ENCODE measurements at places on chromosomes 12 and 14. TPM values are rescaled to one million over a fixed set of nuclear protein-coding genes. Genes with fewer than 3 reads are reported as not detected.

ACVR1B gene
- 9.6 TPM for total RNA-seq

ZDHHC17 gene
- 58.4 TPM for total RNA-seq

RDH12 gene
- not detected for total RNA-seq

DDX55 gene
- total RNA-seq: 41.5 TPM

TSPAN19 gene
- not detected for total RNA-seq

P2RX2 gene
- total RNA-seq: not detected

CLEC4C gene
- not detected for total RNA-seq

LYZ gene
- 83.1 TPM for total RNA-seq

CD63 gene
- total RNA-seq: 319 TPM

LTBP2 gene
- 3.0 TPM for total RNA-seq

CD9 gene
- total RNA-seq: 8.0 TPM

VDR gene
- total RNA-seq: 2.5 TPM

PELI2 gene
- 24.9 TPM for total RNA-seq

C14orf39 gene
- total RNA-seq: not detected

EPS8 gene
- total RNA-seq: 2.6 TPM

RIMBP2 gene
- total RNA-seq: not detected

ANO4 gene
- not detected for total RNA-seq

NKX2-8 gene
- total RNA-seq: not detected

PMEL gene
- not detected for total RNA-seq

SAMD4A gene
- total RNA-seq: 0.70 TPM

B3GNT4 gene
- total RNA-seq: 0.25 TPM

RHEBL1 gene
- total RNA-seq: 6.3 TPM

TAS2R14 gene
- 4.4 TPM for total RNA-seq

GLI1 gene
- total RNA-seq: 0.50 TPM

GSC gene
- 0.77 TPM for total RNA-seq

ART4 gene
- total RNA-seq: not detected

ZDHHC22 gene
- total RNA-seq: not detected

HAL gene
- total RNA-seq: 1.2 TPM

MYH6 gene
- total RNA-seq: not detected

FLVCR2 gene
- total RNA-seq: 2.1 TPM

TMEM30B gene
- total RNA-seq: 1.3 TPM

APOF gene
- total RNA-seq: not detected

EIF2S3B gene
- not detected for total RNA-seq

CPM gene
- total RNA-seq: 0.68 TPM

GPR132 gene
- 18.2 TPM for total RNA-seq

All from natural killer cell (primary cell).